ENCODE measurements at places on chromosomes 3 and 15.

GRCh38 chr3:161348796-161349400, 22.4 kb downstream of the SPTSSB start:
- DNase-seq = no peak

GRCh38 chr15:63232405-63232804, 43.0 kb downstream of the RAB8B start:
- no peak for DNase-seq

GRCh38 chr3:149466192-149466591, 8.3 kb upstream of the TM4SF4 start:
- DNase-seq = no peak

DNA sequence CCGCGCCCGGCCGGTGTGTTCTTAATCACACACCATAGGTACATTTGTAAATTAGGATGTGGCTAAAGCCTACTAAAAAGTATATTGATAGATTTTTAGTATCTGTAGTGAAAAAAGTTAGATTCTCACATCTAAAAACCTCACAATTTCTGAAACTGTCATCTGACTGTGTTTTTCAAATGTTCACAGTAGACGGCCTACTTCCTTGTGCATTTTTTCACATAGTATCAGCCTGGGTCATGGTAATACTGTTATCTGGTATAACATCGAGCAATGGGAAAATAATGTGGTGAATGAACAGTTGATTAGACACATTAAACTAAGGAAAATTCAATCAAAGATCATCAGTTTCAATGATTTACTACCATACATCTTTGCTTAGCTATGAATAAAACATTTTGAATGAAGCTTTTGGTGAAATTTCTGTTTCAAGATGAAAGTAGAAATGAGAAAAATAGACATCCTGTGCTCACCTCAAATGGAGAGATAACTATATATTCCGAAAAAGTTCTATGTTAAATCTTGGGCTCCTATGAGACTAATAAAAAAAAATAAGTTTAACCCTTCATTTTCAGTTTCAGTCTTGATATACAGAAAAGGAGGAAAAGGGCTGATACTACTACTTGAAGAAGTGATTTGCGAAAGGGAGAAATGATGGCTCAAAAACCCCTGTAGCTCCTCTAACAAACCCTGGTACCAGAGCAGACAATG, 262.7 kb downstream of the ZBTB20 start:
- DNase-seq = no peak

DNA sequence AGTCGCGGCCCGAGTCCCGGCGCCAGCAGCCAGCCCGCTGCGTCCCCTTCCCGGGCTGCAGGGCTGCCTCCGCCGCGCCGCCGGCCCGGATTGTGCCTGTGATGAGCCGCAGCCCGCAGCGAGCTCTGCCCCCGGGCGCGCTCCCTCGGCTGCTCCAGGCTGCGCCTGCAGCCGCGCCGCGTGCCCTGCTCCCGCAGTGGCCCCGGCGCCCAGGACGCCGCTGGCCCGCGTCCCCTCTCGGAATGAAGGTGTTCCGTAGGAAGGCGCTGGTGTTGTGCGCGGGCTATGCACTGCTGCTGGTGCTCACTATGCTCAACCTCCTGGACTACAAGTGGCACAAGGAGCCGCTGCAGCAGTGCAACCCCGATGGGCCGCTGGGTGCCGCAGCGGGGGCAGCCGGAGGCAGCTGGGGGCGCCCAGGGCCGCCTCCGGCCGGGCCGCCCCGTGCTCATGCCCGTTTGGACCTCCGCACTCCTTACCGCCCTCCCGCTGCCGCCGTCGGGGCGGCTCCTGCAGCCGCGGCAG, 1.2 kb downstream of the CHST2 start:
- DNase-seq = peak; percentile 21

- no peak for DNase-seq
Observed at GRCh38 chr3:81554801-81555200, 206.6 kb downstream of the GBE1 start.

GRCh38 chr3:11260460-11260859, 11.7 kb upstream of the ATG7 start:
- DNase-seq = no peak

- no peak for DNase-seq
Observed at GRCh38 chr3:182567700-182568099, 225.6 kb upstream of the ATP11B start.

DNA sequence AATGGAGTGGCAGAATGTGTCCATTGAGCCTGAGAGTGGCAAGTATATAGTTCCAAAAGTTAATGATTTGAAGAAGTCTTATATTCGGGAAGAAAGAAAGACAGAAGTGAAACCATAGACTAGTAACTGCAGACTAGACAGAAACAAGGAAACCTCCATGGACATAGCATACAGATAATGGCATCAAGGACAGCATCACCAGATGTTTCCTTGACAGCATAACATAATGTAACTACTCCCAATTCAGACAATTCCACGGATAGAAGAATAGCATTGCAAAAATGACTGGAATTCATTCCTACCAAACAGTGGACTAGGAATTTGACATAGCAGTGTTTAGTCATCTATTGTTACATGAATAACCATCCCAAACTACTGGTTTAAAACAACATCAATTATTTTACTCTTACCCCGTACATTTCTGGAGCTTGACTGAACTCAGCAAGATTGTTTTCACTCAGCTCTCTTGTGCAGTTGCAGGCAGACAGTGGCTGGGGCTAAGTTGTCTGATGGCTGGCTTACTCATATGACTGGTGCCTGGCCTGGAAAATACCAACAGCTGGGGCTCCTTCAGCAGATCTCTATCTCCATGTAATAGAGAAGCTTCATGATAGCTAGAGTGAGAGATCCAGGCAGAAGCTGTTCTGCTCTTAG, 109.7 kb upstream of the GADL1 start:
- no peak for DNase-seq

GRCh38 chr3:126422121-126422520, 27.4 kb downstream of the CFAP100 start:
- DNase-seq = no peak

DNA sequence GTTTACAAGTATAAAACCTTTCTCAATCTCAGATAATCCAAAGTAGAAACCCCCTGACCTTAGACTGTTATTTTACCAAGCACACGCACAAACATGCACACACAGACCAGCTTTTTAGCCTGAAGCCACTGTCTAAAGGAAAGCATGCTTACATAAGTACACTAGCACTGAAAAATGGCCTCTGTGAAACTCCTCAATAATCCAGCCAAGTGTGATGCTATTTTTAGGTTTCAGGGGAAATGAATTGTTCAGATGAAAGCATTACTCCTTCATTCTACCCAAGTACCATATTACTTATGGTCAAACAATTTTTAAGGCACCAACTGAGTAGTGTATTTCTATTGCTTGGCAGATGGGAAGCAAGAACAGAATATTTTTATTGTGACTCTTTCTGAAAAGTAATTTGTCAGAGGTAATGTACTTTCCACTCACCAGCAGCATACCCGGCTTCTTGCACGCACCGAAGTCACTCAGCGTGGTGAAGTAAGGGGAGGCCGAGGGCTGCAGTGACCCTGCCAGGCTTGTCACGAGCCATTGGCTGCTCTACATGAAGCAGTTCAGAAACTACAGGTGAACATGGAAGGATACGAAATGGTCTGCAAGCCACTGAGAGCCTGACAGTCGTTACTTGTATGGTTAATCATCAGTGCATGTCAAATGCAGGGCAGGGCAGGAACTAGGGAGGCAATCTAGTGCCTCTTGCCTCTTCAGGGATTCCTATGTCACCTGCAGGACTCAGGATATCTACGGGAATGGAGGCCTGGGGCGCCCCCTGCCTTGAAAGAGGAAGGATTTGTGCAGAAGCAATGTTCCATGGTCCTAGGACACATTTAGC, 106.7 kb downstream of the GABRB3 start:
- DNase-seq = no peak
